ENCODE measurements at places on chromosomes 3 and 15.
A peak's percentile ranks its signal among the peaks of the same experiment; 100 is the strongest.

DNA sequence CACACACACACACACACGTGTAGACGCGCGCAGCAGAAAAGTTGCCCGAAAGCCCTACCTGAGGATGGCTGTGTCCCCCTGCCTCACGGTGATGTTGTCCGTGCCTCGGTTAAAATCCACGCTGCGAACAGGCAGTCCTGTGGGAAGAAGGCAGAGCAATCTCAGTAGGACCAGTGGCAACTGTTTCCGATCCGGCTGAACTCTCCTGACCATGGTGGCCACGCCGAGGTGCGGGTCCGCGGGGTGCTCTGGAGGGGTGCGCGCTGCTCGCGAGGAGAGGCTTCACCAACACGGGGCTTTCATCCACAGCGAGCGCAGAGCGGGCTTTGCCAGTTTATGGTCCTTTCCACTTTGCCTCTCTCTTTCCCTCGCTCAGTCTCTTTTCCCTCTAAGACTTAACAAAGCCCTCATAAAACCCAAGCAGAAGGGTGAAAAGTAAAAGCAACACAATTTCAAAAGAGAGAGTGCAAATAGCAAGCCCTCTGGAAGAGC lies 422 bp downstream of the LSAMP start:
- DNase-seq: no peak

DNA sequence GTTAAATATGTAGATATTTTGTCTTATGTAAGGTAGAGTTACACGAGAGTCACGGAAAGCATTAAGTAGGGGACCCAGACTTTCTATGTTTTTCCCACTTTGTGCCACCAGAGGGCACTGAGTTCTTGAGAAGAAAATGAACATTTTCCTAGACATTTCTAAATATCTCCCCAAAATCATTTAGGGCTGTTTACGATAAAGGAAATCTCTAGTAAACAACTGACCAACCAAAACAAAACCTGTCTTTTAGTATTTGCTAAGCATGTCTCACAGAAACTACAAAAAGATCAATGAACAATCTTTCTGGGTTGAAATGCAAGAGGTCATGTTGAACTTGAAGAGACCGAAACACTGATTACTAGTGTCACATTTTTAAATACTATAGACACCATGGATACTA lies 16.1 kb downstream of the POU1F1 start:
- DNase-seq: peak; percentile 3

DNA sequence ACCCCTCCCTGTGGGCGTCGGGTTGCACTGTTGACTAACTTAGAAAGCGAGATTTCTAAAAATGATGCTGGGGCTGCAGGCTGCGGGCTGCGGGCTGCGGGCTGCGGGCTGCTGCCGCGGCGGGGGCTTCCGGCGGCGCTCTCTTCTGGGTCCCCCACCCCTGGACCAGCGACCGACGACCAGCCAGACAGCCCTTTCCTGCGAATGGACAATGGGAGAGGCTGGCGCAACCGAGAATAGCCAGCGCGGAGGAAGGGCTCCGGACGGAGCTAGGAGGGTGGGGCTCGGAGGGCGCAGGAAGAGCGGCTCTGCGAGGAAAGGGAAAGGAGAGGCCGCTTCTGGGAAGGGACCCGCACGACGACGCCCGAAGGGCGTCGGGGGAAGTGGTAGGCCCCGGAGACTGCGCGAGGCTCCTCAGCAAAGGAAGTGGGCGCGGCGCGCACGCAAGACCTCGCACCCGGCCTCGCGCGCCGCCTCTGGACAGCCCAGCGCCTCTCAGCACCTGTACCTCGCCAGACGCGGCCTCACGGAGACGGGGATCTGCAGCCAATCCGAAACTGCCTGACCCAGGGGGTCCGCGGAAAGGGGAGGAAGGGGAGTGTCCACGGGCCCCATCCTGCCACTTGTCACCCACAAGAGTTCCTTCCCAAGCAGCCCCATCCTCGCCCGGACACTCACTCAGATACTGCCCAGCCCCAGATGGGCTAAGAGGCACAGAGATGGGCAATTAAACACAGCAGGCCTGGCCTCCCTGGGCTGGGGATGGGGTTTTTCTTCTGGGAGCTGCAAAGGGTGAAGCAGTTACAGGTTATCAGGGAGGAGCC lies 70.7 kb downstream of the SLC12A8 start:
- DNase-seq: no peak

- no peak for DNase-seq
Measured at GRCh38 chr15:39320886-39321285, 260.0 kb upstream of the THBS1 start.

GRCh38 chr3:129118745-129119144 lies 2.9 kb downstream of the RAB43 start:
- no peak for DNase-seq

DNA sequence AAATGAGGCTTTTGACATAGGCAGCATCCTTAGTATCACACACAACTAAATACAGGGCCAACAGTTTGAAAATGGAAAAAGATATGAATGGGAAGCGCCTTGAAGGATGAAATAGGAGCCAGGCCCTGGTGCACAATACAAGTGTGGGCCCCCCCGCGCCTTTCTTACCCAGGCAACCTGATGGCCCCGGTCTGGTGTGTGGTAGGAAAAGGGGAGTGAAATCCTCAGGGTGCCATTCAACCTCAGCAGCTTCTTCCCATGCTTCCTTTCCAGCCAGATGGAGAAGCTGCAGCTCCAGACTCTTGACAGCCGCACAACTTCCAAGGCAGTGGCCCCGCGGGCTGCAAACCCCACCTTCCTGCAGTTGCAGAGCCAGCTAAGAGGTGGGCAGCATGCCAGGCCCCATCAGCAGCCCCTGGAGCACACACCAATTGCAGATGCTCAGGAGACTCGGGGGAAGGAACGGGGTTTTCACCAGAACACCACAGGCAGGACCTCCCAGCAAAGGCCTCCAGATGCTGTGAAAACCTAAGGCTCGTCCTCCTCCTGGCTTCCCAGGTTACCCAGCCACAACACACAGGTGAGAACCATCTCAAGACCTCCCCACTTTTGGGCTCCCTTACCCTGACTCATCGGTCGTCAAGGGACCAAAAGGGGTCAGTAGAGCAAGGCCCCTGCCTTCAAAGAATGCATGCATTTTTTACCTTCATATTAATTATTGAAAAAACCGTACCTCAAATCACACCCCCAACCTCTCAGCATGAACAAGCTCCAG lies 101.6 kb downstream of the CPN2 start:
- DNase-seq: no peak

DNA sequence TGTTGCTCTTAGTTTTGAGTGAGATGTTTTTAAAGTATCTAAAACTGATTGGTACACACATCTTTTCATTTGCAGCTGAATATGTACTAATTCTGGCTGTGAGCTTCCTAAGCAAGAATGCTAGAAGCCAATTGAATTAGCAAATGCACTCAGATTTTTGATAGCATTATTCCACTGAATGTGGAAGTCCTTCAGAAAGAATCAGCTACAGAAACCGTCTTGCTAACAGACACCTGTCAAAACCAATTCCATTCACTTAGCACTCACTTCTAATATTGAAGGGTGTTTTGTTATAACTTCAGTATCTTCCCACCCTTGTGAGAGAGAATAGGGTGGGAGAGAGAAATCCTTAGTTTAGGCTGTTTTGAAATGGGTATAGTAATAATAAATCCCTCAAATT lies 317.7 kb downstream of the IL5RA start:
- DNase-seq: no peak

GRCh38 chr15:59180945-59181600 lies 25.6 kb upstream of the LDHAL6B start:
- DNase-seq: no peak

DNA sequence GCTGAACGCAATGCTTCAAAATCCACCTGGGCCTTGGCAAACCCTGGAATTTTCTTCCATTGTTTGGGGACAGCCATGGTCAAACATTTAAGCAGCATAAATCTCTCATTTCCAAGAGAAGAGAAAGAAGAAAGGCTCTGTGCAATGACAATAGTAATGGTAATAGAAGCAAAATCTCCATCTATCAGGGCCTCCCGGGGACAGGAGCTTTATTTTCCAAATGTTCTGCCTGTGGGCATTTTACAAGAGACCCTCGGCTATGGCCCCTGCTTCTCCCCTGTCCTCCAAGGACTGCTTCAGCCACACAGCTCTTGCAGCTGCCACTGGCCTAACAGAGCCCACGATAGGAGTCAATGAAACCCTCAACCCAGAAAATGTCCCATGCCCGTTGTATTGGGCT lies 12.7 kb upstream of the FAM240A start:
- DNase-seq: no peak

- DNase-seq: peak; percentile 59
Measured at GRCh38 chr3:72338942-72339669, 509.1 kb downstream of the SHQ1 start.

- no peak for DNase-seq
Measured at GRCh38 chr15:65420975-65421359, 1.8 kb downstream of the IGDCC4 start.
